ENCODE measurements at places on chromosomes 5 and 9.
A peak's percentile ranks its signal among the peaks of the same experiment; 100 is the strongest.

GRCh38 chr9:109497226-109498153, 617 bp downstream of the PTPN3 start:
- no peak for DNase-seq

DNA sequence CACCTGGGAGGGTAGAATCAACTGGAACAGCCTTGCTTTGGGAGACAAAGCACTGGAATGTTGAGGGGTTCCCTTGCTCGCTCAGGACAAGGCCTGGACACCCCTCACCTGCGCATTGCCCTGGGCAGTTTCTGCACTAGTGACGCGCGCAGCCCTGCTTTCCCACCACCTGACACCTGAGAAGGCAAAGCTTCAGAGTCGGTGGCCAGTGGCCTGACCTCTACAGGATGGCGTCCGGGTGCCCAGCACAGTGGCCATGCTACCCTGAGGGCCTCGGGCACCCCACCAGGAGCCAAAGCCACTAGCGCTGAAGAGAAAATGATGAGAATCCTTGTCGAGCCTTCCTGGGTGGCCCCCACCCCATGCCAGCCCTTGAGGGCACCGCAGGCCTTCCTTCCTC, 161.3 kb downstream of the OLFM1 start:
- DNase-seq: no peak

- no peak for DNase-seq
Observed at GRCh38 chr9:136017289-136018190, 56.4 kb upstream of the UBAC1 start.

DNA sequence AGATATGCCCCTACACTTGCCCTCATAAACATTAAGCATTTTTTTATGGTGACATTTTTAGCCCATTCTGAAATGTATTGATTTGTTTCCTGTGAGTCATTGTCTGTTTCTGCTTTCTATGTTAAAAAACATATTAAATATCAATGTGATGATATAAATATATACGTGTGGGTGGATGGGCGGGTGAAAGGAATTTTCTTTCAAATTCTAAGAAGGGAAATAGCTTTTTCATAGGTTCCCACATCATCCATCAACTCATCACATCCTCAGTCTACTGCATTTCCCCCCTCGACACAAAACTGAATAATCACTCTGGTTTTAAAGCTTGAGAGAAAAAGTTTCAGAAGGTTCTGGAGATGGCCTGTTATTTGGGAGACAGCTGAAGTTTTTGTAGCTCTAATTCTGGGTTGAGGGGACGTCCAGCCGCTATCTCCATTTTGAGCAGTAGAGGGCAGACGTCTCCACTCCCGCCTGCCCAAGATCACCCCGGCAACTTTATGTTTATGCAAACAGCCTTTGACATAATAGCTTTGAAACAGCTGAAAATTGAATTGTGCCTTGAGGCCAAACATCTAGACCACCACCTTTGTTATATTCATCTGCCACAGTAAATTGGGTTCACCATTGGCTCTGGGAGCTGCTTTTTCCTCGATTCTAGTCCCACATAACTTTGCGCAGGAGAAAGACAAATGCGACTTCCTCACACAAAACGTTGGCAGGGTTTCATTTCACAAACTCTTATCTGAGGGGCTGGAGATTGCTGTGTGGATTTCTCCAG, 216.2 kb upstream of the CLINT1 start:
- peak; percentile 6 for DNase-seq

DNA sequence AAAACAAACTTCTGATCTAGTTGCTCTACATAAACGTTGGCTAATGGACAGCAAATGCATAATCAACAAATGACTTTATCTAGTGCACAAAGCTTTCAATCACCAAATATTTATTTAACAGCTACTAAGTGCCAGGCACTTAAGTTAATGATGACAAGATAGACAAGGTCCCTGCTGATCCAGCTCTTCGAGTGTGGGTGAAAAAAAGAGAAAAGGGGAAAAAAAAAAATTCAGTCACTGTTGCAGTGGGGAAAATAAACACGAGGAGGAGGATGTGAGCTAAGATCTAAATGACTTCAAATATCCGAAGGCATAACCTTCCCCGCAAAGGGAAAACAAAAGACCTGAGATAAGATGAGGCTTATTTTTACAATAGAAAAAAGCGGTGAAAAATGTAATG, 9.6 kb downstream of the PSIP1 start:
- DNase-seq: no peak

DNA sequence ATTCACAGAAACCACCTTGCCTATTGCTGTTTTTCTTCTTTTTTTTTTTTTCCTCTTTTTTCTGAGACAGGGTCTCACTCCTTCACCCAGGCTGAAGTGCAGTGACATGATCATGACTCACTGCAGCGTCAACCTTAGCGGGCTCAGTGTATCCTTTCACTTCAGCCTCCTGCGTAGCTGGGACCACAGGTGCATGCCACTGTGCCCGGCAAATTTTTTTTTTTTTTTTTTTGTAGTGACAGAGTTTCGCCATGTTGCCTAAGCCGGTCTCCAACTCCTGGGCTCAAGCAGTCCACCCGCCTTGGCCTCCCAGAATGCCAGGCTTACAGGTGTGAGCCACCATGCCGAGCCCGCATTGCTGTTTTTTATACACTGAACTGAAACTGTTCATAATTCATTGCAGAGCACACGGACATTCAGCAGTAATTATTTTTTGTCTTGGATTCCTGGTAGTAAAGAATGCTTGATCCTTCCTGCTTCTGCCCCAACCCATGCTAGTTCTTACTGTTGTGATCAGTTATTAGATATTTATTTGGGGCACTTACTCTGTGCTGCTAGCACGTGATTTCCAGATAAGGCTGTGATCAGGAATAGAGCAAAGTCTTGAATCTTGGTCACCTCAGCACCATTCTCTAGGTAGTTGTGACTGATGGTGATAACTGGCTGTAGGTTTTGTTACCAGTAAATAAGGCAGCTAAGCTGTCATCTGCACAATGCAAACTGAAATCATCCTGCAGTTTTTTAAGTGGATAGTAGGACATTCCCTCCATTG, 14.0 kb downstream of the MAP3K1 start:
- no peak for DNase-seq

DNA sequence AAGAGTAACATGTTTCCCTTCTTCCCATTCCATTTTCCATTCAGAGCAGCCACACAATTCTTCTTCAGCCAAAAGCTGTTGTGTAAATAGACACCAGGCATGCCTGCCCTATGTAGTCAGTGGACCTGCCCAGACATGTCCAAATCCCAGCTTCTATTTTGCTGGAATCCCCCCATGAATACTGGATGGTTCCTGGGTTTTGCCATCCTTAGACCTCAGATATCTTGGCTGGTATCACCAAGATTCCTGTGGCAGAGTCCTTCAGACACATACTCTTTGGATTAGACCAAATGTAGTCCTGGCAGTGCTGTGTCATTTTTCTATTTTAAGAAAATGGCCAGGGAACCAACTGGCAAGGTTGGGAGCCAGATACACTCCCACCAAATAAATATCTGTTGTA, 10.3 kb downstream of the FST start:
- no peak for DNase-seq

DNA sequence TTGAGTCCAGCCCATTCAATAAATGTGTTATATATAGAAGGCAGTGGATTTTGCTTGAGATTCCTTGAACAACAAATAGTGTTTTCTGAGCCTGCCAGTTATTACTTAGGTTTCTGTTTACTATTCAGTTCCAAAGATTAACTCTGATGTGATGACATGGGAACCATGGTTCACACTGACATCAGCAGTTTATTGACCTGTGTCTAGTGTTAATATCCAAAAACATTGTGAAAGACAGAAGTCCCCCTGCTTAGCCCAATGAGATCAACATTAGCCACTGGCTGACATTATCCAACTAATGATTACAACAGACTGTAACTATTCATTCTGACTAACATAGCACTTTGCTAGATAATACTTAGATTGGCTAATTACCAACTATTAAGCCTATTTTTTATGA, 14.9 kb downstream of the APBA1 start:
- no peak for DNase-seq

GRCh38 chr5:153490118-153491037, at the start of gene GRIA1:
Gene GRIA1 (plus strand): TSS chr5:153490670.
- no peak for DNase-seq

DNA sequence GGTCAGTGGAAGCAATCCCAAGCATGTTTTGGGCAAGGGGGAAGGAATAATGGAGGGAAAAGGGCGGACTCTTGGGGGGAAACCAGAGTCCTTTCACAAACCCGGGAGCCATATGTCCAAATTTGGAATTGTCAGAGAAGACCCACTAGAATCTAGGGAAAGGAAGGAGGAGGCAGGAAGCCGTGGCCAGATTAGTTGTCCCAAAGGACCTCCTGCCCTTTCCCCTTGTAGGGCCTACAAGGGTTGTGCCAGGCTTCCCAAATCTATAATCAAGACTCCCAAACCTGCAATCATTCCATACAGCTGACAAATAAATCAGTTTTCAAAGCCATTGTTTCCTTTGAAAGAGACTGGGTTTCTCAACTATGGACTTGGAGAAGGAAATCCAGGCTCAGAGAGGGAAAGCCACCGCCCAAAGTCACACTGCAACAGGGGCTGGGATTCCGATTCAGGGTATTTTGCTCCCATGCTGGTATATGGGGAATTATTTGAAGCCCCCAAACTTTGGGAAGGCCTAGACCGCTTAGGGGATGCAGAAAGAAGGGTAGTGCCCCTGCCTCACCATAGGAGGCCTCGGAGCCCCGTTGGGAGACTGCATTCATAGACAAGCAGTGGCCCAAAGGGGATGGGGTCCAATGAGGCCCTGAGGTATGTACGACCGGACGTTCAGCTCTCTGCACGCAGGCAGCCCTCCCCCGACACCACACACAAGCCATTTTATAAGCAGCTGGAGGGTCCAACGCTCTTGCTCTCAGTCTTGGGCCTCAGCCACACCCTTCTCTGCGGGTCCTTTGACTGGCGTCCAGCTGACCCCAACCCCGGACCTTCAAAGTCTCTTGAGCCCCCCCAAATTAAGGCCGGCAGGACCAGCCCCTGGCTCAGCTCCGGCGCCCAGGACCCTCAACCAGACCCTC, 815 bp downstream of the ANXA6 start:
- no peak for DNase-seq

DNA sequence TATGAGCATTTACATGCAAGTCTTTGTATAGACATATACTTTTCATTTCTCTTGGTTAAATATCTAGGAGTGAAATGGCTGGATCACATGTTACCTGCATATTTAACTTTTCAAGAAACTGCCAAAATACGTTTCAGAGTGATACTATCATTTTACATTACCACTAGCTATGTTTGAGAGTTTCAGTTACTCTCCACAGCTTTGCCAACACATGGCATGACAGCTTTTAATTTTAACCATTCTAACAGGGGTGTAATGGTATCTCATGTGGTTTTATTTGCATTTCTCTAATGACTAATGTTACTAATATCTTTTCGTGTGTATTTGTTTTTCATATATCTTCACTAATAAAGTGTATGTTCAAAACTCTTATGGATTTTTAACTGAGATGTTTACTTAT, 99.8 kb downstream of the DTWD2 start:
- no peak for DNase-seq

GRCh38 chr9:77707383-77708063, 59.4 kb upstream of the GNA14 start:
- DNase-seq: no peak

GRCh38 chr5:75686480-75686879, 30.8 kb downstream of the POC5 start:
- no peak for DNase-seq

GRCh38 chr9:127887792-127888191, 10.3 kb upstream of the AK1 start:
- no peak for DNase-seq

- no peak for DNase-seq
Observed at GRCh38 chr5:95591490-95591901, 28.4 kb upstream of the GPR150 start.

- DNase-seq: no peak
Observed at GRCh38 chr5:169599451-169599850, 15.9 kb downstream of the SPDL1 start.

DNA sequence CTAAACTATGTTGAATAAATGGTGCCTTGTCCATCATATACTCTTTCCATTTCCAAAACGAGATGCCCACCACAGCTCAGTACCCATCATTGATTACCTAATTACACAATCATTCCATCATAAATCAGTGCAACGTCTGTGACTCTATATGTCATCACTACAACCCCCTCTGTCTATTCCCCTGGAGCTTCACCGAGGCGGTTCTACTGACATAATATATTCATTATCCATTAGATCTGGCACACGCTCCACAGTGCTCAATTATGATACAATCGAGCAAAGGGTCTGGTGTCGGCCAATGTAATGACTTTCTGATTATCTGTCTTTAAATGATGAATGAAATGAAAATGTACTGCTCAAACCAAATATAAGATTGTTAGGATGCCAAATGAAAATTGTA, 1737.7 kb upstream of the WWC1 start:
- no peak for DNase-seq

DNA sequence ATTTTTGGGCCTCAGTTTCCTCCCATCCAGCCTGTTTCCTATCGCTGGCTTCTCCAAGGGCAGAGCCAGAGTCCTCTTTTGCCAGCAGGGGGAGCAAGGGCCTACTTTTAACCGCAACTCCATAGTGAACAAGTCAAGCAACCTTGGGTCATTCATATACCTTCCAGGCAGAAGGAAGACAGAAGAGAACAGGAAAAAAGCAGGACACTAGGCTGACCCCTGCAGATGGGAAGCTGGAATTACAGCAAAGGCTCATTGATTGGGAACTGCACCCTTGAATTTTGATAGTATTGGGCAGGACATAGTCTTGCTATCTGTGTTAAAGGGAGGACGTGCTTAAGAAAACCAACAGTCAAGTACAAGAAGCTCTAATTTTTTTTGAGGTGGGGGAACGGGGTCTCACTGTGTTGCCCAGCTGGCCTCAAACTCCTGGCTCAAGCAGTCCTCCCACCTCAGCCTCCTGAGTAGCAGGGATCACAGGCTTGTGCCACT, 30.1 kb downstream of the QRFP start:
- no peak for DNase-seq

DNA sequence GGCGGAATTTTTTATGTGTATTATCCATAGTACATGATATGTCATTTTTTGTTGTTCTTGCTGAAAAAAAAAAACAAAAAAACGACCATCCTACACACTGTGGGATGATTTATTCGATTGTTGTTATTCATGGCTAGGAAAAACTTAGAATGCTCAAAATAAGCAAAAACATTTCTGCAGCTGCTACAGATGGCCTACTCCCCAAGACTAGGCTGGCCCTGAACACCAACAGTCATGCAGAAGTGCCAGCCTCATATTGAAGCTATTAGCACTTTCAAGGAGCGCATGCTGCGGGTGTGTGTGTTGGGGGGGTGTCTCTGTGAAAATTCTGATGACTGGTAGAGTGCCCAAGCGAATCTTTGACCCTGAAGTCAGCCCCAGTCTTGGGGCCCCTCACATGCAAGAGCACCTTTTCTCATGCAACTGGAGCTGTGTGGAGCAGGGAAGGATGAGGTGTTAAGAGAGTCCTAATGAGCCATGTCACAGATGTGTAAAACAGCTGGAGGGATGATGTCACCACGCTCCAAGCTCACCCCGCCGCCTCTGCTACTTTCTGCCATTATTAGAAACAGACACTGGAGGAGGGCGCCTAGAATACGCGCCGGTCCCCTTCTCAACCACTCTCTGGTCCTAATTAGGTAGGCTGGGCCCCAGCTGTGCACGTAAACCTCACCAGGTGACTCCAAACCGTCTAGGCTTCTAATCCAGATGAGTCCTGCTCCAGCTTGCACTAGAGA, 61.0 kb upstream of the SMIM23 start:
- no peak for DNase-seq

- no peak for DNase-seq
Observed at GRCh38 chr9:87534036-87534435, 36.4 kb downstream of the DAPK1 start.

- no peak for DNase-seq
Observed at GRCh38 chr9:99004717-99005460, 61.2 kb downstream of the COL15A1 start.

Data from stimulated activated CD8-positive, alpha-beta memory T cell treated with anti-CD3 and anti-CD28 coated beads, Interleukin-4, amount 100 ng/mL, for 4 hours (primary cell).